ENCODE measurements at places on chromosomes 11 and 22.

DNA sequence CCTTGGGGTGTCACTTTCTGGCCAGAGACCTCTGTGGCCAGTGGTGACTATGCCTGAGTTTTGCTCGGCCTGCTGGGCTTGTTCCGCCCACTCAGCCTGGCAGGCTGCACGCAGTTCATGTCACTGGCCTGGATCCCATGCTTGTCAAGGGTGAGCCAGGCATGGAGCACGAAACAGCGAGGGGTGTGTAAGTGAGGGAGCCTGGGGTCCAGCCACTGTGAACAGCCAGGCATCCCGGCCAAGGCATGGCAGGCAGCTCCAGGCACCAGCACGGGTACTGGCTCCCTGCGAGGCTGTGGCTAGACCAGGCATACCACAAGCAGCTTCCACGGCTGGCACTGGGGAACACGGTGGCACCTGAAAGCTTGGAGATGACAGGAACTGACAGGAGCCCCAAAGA is 214.3 kb downstream of the LRRC4C start:
- no peak for DNase-seq

- DNase-seq: no peak
Measured at GRCh38 chr11:31995032-31995431, 95.8 kb upstream of the RCN1 start.

DNA sequence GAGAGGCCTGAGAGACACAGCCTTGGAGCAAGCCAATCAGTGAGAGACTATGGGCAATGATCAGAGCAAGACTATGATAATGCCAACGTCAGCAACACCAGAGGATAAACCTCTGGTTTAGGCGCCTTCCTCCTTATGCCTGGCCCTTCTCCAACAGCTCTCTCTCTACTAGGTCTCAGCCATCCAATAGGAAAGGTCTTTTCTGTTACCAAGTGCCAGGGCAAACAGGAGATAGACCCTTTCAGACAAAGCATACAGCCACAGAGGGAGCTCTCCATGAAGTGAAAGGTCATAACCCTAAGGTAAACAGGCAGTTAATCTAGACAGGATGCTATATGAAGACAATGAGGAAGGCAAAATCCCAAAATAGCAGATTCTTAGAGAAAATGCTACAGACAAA is 9.5 kb downstream of the STK33 start:
- no peak for DNase-seq

- no peak for DNase-seq
Measured at GRCh38 chr11:106608677-106609076, 409.6 kb downstream of the GUCY1A2 start.

- DNase-seq: no peak
Measured at GRCh38 chr11:26700574-26701235, 21.2 kb downstream of the SLC5A12 start.

GRCh38 chr11:19577391-19577975 is 135.2 kb upstream of the NAV2 start:
- DNase-seq: no peak
